Pancreas (tissue), 10 donors: ENCODE measurements at places on chromosomes 12 and 14.

GRCh38 chr12:6979021-6979420 is 8.3 kb downstream of the EMG1 start:
- DNase-seq = no peak

DNA sequence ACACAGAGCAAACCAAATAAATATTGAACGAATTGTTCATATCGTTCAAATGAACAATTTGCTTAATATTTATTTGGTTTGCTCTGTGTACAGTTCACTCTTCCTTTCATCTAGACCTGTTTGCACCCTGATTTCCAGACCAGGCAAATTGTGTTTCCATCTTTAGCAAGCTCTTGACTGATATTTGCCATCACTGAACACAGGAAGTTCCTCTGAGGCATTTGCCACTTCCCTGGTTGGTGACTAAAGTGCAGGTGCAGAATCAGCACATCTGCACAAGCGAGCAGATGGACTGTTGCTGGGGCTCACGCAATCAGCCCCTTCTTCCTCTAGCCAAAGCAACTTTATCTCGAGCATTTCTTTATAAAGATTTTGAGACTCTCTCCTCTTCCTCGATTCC is 112.9 kb downstream of the DAAM1 start:
- DNase-seq = no peak

DNA sequence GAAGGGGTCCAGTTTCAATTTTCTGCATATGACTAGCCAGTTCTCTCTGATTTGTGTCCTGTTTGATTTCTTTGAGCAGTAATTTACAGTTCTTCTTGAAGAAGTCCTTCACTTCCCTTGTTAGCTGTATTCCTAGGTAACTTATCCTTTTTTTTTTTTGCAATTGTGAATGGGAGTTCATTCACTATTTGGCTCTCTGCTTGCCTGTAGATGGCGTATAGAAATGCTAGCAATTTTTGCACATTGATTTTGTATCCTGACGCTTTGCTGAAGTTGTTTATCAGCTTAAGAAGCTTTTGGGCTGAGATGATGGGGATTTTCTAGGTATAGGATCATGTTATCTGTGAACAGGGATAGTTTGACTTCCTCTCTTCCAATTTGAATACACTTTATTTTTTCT is 77.6 kb upstream of the NID2 start:
- DNase-seq = no peak

DNA sequence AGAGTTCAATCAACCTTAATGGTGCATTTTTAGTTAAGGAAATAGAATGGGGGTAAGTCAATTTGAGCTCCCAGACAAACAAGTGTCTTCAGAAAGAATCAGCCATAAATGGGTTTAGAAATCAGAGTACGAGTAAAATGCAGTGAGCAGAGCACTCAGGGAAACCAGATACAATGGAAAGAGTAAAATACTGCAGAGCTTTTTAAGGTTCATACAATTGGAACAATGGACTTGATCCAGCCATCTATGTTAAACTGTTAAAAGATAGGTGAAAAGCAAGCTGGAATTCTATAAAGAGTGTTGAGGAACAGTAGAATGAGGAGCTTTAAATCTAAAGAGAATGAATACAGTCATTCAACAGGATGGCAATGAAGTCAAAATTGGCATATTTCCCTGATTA is 23.8 kb upstream of the PCNX4 start:
- DNase-seq = no peak

GRCh38 chr12:116442946-116443345 is 116.2 kb upstream of the MAP1LC3B2 start:
- DNase-seq = no peak

DNA sequence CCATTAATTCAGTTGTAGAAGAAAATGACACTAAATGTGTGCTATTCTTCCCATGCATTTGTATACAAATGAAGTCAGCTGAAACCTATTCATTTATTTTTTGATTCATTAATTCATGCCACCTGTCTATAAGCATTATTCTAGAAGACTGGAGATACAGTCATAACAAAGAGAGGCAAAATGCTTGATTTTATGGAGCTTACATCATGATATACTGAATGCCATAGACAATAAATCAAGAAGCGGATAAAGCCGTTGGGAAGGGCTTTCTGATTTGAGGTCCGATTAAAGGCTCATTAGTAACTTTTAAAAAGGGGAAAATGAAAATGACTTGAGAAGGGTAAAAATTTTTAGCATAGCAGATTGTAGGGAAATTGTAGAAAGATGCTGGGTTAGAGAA is 494.9 kb downstream of the RERGL start:
- no peak for DNase-seq

- no peak for DNase-seq
Measured at GRCh38 chr12:67996347-67996746, 7.1 kb downstream of the IFNG-AS1 start.

DNA sequence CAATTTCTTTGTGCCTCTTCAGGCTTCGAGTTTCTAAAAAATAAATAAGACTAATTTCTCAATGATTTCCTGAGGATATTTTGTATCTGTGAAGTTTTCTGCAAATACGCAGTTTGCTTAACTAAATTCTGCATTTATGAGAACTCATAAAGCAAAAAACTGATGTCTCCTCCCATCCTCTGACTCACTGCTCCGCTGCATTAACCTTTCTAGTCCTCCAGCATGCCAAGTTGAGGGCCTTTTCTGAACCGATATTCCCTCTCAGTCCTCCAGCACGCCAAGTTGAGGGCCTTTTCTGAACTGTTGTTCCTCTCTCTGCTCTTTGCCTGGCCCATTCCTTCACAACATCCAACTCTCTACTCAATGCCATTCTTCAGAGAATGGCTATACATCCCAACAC is 3.2 kb downstream of the IPO8 start:
- no peak for DNase-seq

DNA sequence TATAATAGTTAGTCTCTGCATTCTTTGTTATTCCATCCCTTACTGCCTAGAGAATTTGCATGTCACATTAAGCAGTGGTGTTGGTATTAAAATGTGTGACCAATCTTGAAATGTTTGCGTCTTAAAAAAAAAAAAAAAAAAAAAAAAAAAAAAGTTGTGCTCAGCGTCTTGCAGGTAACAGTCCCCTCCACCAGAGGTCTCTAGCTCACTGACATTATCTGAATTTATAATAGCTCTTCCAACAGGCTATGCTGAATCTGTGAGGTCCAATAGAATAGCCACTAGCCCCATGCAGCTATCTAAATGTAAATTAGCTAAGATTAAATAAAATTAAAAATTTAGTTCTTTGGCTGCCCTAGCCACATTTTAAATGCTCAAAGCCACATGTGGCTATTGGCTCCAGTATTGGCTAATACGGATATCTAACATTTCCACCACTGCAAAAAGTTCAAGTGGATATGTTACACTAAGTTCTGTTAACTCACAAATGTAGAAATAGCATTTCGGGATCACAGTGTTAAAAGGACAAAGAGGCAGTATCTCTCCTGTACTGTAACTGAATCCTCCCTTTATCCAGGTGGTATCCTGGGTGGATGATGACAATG is 28.7 kb downstream of the NKX2-8 start:
- DNase-seq = no peak

- DNase-seq = no peak
Measured at GRCh38 chr12:4908684-4909409, 858 bp upstream of the KCNA1 start.

DNA sequence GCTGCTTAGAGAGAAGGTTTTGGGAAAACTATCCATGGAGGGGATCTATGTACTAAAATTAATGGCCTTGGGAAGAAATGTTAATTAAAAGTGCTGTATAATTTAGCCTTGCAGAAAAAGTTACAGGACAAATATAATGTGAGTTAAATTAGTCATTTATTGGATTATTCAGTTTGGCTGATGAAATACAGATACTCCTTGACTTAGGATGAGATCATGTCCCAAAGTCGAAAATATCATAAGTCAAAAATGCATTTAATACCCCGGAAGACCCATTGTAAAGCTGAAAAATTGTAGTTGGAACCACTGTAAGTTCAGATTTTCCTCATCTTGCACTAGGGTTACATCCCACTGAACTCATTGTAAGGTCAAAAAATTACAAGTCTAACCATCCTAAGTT is 9.7 kb downstream of the RTRAF start:
- DNase-seq = no peak

DNA sequence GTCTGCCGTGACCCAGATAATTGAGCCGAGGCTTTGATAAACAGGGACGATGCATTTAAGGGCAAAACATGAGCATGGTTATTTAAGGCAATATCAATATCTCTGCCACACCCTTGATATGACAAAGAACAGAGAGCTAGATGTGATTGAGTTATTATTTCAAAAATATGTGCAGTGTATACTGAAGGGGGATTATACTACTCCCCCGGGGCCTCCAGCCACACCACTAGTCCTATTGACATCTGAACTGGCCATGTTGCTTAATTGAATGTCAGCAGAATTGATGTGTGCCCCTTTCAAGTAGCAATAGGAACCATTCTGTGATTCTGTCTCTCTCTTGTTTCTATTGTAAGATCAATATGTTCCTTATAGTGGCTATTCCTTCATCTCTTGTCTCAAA is 794.8 kb upstream of the SEL1L start:
- no peak for DNase-seq

DNA sequence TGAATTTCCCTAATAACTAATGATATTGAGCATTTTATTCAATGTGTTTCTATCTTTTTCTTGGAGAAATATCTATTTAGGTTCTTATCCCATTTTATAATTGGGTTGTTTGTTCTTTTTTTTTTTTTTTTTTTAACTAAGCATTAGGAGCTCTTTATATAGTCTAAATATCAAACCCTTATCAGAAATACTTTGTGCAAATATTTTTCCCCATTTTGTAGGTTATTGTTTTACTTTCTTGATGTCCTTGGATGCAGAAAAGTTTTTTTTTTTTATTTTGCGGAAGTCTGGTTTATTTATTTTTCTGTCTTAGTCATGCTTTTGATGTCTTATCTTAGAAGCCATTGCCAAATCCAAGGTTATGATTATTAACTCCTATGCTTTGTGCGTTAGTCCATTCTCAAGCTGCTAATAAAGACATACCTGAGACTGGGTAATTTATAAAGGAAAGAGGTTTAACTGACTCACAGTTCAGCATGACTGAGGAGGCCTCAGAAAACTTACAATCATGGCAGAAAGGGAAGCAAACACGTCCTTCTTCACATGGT is 434.3 kb upstream of the TBX3 start:
- no peak for DNase-seq

DNA sequence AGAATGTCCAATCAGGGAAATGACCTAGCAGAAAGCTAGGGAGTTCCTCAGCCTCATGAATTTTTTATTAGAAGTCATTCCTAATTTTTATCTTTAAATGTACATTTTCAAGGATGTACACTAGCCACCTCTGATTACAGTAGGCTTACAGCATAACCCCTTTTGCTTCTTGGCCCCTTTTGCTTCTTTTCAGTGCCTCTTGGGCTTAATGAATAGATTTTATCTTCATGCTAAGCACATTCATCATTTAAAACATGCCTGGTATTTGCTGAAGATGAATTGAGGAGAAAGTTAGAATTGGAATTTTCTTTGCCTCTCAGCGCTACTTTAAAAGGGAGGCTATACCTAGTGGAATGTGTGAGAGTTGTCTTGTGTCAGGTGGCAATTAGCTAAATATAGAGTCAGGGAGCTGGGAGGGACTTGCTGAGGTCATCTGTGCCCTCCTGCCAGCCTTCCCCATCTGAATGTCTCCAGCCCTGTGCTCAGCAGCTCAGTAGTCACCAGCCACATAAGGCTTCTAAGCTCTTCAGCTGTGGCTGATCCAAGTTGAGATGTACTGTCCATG is 132.1 kb downstream of the SAMD4A start:
- DNase-seq = no peak

DNA sequence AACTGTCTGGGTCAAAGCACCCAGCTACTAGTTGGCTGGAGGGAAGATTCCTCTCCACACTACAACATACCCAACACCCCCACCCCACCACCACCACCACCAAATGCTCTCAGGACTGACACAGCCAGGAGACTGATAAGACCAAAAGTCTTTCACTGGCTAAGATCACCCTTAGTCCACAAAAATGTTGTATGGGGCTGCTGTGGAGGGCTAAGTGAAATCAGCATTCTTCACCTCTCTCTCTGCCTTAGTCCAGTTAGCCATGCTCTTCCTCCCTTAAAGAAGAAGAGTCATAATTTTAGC is 106.2 kb downstream of the NUAK1 start:
- no peak for DNase-seq

DNA sequence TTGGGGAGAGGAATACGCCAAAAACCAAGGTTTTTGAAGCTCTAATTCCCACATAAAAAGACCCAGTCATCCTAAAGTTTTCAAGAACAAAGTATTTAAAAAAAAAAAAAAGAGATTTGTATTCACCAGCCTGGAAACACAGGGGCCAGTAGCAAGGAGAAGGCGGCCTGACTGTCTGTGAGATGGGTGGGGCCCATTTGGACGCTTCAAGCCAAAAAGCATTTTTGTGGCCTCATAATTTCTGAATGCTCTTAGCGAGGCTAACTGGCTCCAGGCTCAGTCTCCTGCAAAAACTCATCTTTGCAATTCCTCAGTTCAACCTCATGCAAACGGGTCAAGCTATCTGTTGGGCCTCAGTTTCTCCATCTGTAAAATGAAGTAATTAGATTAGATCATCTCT is 514.1 kb downstream of the MED13L start:
- no peak for DNase-seq

DNA sequence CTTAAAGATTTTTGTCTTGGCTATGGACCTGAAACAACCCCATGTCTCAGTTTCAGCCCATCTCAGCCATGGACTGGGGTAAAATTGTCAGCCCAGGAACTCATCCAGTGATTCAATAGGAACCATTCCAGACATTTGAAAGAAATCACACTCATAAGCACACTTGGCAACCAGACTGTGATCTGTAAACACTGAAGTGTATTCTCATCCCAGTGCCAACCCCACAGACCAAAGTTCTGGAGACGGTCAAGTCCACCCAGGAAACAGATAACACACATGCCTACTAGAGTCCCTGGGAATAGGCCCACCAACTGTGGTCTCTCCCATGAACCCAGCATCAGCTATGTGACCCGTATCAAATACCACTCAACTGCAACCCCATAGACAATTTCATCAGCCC is 804.6 kb downstream of the TRHDE start:
- DNase-seq = no peak

DNA sequence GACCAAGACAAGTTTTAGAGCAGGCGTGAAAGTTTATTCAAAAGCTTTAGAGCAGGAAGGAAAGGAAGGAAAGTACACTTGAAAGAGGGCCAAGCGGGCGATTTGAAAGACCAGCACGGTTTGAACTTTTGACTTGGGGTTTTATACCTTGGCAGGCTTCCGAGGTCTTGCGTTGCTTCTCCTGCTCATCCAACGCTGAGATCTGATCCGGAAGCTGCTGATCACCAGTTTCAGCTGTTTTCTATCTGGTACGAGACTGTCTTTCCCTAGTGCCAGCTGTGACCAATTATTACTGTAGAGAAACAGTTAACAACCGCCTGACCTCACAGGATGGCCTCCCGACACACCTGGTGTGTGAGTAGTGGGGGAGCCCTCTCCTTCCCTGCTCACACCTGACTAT is 20.6 kb upstream of the SNRPF start:
- no peak for DNase-seq
